ENCODE measurements at places on chromosomes 11 and 22.

DNA sequence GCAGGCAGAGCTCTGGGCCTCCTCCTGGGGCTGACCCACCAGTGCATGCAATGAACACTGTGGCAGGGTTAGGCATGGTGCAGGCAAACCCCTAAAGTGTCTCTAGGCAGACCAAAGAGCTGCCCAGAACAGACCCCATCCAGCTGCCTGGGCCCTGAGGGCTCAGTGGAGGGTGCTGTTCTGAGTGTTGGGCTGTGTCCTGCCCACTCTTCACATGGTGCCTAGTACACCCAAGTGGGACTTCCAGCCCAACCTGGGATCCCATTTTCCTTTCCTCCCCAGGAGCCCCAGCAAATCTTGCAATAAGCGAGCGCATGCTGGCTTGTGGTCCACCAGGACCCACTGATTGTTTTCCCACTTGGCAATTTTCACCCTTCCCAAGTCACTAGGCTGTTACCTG, 26.4 kb downstream of the ARVCF start:
- DNase-seq: no peak

GRCh38 chr22:38218661-38219622, 17.1 kb downstream of the MAFF start:
- no peak for DNase-seq

DNA sequence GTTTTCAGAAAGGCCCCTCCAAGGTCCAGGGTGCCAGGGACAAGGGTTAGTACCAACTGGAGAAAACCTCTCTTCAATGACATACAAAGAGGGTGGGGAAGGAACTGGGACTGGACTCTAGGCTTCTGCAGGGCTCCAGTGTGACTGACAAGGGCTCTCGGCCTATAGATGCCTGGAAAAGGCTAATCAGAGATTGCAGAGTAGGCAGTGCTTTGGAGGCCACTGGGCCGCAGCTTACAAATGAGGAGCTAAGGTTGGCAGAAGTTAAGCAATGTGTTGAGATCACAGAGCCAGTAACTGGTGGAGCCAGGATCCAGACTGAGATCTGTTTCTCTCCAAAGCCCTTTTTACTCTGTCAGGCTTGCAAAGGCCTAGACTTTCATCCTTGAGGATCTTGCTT, 7.4 kb upstream of the DGKZ start:
- DNase-seq: no peak

DNA sequence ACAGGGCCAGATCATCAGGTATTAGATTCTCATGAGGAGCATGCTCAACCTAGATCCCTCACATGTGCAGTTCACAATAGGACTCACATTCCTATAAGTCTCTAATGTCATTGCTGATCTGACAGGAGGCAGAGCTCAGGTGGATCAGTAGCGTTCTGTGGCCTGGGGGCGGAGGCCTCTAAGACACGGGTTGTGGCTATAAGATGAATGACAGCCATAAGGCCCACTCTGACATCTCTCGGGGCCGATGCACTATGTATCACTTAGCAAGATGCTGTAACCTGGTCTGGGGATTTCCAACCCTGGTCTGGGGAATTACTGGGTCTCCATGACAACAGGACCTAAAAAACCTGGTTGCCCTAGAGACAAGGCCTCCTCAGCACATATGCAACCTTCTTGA, 932.7 kb downstream of the TBC1D22A start:
- no peak for DNase-seq

DNA sequence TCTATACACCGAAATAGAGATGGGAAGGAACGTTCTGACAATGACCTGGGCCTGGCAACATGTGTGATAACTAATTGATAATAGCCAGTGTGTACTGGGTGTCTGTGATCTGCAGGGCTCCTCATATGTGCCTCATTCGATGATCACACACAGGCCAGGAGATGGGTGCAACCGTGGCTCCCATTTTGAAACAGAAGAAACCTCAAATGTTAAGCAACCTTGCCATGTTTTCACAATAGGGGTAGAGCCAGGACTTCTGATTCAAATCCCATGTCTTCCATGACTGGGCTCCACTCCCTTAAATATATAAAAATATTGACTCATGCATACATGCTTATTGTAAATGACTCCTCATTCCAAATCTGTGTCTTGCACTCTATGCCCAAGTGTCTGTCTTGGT, 11.1 kb downstream of the APOL3 start:
- no peak for DNase-seq

DNA sequence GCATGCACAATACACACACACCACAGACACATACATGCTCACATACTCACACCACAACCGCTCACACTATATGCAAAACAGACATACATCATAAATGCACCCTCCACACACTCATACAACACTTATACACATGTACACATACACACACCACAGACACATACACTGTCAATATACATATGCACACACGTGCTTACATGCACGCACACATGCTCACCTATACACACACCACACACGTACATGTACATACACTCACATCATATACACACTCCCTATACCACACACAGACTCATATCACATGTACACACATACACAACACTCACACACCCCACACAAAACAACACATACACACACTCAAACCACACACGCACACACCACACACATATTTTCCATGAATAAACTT, 885.3 kb downstream of the TBC1D22A start:
- DNase-seq: no peak

GRCh38 chr11:87597725-87598124, 560.0 kb downstream of the TMEM135 start:
- DNase-seq: no peak

DNA sequence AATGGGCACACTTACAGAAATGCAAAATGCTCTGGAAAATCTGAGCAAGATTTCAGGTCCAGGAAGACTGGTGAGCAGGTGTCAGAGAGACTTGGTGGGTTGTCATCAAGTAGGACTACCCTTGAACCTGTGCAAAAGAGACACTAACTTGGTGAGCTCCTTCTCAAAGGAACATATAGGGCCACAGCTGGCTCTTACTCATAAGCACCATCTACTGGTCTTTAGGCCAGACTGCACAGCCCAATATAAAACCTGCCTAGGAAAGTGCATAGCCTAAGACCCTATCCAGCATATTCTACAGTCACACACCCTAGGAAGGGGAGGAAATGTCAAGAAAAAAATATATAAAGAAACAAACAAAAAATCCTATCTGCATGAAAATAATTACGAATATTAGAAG, 18.2 kb upstream of the OR10W1 start:
- DNase-seq: no peak

GRCh38 chr11:115300660-115301428, 203.4 kb downstream of the CADM1 start:
- DNase-seq: no peak

GRCh38 chr11:61278001-61278470, 17.1 kb downstream of the VWCE start:
- DNase-seq: no peak

- peak; percentile 48 for DNase-seq
These were observed 12.7 kb upstream of the PVALB start for GRCh38 chr22:36829370-36830002.

DNA sequence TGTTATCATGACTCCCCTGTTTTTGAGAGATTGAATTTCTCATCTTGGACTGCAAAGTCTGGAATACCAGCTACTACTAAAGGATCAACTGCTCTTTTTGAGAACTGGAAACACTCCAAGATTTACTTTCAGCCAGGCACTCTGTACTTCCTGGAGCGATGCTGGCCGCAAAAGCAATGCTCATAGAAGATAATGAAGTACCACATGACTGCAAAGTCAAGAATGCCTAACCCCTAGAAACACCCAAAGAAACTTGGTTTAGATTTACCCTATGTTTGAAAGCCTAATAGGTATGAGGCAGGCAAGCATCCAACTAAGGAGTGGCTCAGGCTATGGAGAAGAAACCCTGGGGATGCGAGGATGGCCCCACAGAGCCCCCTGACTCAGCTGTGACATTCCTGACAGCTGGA, 47.7 kb upstream of the ARHGAP20 start:
- DNase-seq: peak; percentile 100

GRCh38 chr22:20063271-20064139, 16.5 kb upstream of the DGCR8 start:
- no peak for DNase-seq

DNA sequence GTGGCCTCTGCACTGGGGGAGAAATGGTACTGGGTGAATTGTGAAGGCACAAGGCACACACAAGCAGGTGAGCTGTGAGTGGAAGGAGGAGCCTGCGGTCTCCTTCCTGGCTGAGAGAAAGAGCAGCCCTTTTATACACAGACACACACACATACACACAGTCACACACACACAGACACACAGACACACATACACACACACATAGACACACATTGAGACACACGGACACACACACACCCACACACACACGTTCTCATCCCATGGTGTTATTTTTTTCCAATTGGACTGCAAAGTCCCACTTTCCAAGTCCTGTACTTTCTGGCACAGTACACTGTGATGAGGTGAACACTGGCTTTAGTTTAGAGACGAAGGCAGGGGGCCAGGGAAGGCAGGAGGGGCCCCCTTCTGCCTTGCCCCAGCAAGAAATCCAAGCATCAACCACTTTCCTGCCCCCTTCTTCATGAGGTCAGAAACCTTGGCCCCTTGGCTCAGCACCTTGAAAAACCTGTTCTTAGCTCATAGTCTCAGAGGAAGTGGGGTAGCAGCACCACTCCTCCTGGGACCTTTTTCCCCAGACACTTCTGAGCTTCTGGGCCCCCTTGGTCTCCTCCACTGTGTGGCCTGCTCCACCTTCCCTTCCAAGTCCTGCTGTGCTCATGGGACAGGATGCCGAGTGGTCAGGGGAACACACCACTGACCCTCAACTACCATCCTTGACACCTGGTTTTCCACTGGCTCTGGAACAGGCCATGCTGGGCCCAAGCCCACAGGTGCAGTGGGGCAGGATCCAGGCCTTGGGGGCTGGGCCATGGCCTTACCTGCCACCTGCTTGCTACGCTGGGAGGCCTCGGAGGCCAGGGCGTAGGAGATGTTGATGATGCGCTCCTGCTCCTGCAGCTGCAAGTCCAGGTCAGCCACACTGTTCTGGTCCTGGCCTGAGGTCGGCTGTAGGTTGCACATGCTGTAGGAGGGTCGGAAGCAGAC, 43.8 kb downstream of the C11orf58 start:
- DNase-seq: no peak

- DNase-seq: no peak
These were observed 29.0 kb upstream of the KRTAP5-7 start for GRCh38 chr11:71498091-71498490.

DNA sequence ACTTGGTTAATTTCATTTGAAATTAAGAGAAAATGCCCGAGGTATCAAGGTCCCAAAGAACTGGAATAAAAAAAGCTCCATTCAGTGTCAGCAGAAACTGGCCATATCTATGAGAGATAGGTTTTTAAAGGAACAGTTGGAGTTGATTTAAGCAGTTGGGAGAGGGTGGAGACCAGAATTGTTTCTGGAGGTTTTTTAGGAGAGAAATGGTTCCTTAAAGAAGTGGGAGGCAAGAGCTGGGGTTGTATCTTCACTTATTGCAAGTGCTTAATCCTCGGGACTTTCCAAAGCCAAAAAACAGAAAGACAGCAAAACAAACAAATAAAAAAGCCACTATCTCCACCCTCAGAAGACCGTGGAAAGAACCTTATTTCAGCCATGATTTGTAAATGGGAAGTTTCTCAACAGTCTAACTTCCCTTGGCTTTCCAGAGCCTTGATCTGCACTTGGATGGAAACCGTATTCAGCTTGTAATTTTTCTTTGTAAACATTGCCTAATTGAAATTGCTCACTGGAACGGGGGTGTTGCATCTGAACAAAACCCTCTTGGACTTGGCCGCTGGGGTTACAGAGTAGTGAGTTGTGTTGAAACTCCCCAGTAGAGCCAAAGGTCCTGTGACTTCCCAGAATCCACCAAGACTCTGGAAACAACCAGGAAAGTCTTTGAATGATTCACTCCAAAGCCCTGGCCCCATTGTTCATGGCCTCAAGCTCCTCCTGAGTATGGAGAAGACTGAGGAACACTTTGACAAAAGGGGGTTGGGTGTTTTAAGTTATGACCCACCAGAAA, 115.6 kb downstream of the SLC1A2 start:
- no peak for DNase-seq

GRCh38 chr11:103170865-103171264, 61.6 kb downstream of the DYNC2H1 start:
- no peak for DNase-seq

- peak; percentile 79 for DNase-seq
These were observed 24.7 kb upstream of the SLC22A12 start for GRCh38 chr11:64566042-64566914.

GRCh38 chr22:20383538-20383937, 10.4 kb upstream of the ZNF74 start:
- no peak for DNase-seq

GRCh38 chr22:37467391-37467955, 18.7 kb downstream of the MFNG start:
- DNase-seq: no peak

- no peak for DNase-seq
These were observed 423.7 kb downstream of the SHANK2 start for GRCh38 chr11:70828593-70829082.

- peak; percentile 57 for DNase-seq
These were observed 2.1 kb upstream of the MEI1 start for GRCh38 chr22:41697126-41697775.

- no peak for DNase-seq
These were observed 13.6 kb upstream of the BID start for GRCh38 chr22:17787716-17788330.

- no peak for DNase-seq
These were observed 231.0 kb upstream of the SORL1-AS1 start for GRCh38 chr11:121683791-121684190.

DNA sequence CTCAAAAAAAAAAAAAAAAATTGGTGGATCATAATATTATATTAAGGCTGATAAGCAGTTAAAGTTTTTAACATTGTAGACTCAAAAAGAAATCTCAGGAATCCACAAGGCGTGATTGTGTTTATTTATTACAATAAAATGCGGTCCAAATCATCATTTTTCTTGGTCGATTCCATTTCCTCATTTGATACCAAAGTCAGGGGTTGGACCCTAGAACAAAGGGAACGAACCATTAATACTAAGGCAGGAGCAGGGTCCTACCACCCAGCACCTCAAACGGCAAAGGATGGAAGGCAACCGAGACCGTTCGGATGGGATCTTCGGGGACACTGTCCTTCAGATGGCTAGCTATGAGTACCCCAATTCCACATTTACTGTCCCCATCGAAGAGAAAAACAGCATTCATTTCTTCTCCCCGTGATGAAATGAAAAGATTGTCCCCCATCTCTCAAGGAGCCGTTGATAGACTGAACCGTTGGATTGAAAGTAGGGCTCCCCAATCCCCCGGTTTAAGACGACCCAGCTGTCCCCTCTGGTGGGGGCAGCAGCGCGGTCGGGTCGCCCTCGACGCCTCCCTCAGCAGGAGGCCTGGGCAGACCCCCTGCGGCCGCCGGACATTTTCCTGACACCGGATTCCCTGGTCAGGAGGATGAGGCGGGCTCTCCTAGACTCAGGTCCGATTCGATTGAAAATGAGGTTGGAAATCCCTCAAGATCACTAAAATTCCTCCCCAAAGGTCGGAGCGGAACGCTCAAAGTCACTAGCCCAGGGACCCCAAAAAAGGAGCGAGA, 607 bp downstream of the DMC1 start:
- DNase-seq: no peak

- no peak for DNase-seq
These were observed 220.3 kb downstream of the ADAMTS15 start for GRCh38 chr11:130668751-130669150.

- no peak for DNase-seq
These were observed 10.5 kb downstream of the COA4 start for GRCh38 chr11:73866095-73866579.

All from DMS79 treated with DMSO at 0.1 percent for 48 hours (cell line).